IPS-NIHi11 (cell line): ENCODE measurements at places on chromosomes 11 and 22.

- no peak for DNase-seq
Measured at GRCh38 chr11:132589791-132590190, 942.5 kb downstream of the OPCML start.

DNA sequence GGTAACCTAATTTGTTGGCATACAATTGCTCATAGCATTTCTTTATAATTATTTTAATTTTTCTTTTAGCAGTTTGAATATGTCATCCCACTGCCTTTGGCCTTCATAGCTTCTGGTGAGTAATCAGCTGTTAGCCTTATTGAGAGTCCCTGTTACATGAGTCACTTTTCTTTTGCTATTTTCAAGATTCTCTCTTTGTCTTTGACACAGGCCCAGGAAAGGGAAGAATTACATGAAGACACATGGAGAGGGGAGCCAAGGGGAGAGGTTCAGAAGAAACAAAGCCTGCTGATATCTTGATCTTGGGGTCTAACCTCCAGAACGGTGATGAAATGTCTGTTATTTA, 418.2 kb downstream of the METTL15 start:
- DNase-seq, result no peak

DNA sequence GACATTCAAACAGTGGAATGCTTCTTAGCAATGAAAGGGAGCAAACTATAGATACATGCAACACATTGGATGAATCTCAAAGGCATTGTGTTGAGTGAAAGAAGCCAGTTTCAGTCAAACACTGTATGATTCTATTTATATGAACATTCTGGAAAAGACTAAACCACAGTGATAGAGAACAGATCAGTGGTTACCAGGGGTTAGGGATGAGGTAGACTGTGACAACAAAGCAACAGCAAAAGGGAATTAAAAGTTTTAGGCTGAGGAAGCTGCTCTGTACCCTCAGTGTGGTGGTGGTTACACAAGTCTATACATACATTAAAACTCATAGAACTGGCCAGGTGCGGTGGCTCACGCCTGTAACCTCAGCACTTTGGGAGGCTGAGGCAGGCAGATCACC, 23.0 kb downstream of the FDX1 start:
- DNase-seq, result no peak

GRCh38 chr22:20106849-20107237, 9.1 kb upstream of the RANBP1 start:
- no peak for DNase-seq

DNA sequence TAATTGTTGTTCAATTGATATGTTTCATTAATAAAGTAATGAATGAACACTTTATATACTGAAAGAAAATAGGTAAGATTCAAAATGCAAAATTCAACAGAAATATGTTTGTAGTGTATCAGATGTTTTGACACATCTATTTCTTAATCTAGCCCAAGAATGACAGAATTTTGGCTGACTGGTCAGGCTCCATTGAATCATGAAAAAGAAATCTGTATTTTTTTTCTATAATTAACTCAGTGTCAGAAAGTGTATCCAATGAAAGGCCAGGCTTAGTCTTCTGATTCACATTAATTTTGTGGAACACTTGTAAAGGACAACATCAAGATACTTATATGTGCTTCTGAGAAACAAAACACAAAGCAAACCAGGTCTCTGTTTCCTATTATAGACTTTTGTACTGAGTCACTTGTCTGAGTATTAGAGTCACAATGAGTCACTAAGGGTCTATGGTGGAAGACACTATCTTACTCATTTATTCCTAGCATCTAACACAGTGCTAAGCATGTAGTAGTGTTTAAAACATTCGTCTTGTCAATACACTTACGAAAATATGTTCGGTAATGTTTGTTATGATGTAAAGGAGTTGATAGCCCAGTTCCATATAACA, 297.7 kb upstream of the CCDC90B start:
- DNase-seq, result no peak

DNA sequence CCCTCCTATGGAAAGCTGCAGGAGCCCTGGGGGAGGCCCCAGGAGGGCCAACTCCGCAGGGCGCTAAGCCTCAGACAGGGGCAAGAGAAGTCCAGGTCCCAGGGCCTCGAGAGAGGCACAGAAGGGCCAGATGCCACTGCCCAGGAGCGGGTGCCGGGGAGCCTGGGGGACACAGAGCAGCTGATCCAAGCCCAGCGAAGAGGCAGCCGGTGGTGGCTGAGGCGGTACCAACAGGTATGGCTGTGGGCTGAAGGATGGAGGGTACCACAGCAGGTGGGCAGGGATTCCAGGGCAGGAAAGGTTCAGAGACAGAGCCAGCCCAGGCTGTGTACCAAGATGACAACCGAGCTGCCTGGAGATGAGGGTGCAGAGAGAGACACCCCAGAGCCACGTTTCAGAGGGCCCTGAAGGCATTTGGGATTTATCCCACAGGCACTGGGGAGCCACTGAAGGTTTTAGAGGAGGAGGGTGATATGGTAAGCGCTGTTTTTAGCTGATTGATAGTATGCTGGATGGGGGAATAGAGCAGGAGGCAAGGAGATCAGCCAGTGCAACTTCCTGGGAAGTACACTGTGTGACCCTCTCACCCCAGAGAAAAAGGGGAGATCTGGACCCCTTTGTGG, 412 bp downstream of the C11orf86 start:
- DNase-seq, result no peak

DNA sequence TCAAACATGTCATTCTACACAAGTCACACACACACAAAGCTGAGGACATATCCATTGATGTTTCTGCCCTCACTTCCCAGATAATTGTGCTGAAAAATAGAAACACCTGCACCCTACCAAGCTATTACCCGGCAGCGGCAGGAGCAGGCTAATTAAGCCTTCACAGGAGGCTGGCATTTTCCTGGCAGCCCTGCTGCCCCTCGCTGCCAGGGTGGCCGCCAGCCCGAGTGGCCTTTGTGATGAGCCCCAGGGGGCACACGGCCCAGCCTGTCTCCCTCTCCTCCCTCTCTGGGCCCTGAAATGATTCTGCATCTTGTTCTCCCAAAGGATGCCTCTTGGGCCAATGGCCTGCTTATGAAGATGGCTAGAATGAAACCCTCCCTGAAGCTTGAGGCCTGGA, 76.2 kb upstream of the TP53I11 start:
- no peak for DNase-seq

- no peak for DNase-seq
Measured at GRCh38 chr11:128246364-128246801, 341.0 kb downstream of the ETS1 start.
